NB4 (cell line): ENCODE measurements at places on chromosomes 6 and 20.

- no peak for DNase-seq
Observed at GRCh38 chr6:48619771-48620170, 508.8 kb upstream of the PTCHD4 start.

DNA sequence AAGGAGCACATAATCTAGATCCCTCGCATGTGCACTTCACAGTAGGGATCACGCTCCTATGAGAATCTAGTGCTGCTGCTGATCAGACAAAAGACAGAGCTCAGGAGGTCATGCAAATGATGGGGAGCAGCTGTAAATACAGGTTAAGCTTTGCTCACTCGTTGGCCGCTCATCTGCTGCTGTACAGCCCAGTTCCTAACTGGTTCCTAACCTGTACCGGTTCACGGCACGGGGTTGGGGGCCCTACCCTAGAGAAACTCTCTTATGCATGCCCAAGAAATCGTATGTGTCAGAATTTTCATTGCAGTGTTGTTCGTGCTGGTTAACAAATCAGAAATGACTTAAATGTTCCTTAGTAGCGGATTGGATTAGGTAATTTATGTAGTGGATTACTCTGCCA, 116.1 kb downstream of the CDH26 start:
- no peak for DNase-seq

GRCh38 chr6:111709201-111709600, 103.5 kb upstream of the TRAF3IP2 start:
- DNase-seq, result no peak

- DNase-seq, result no peak
Observed at GRCh38 chr6:13478525-13478966, 8.9 kb downstream of the GFOD1 start.
